Activated CD8-positive, alpha-beta memory T cell treated with anti-CD3 and anti-CD28 coated beads, Interleukin-2, amount 10 ng/mL, durations not matched to agents 7 days and 5 days (primary cell): ENCODE measurements at places on chromosomes 2 and 18. TPM values are rescaled to one million over a fixed set of nuclear protein-coding genes. Genes with fewer than 3 reads are reported as not detected.
A peak's percentile ranks its signal among the peaks of the same experiment; 100 is the strongest.

DNA sequence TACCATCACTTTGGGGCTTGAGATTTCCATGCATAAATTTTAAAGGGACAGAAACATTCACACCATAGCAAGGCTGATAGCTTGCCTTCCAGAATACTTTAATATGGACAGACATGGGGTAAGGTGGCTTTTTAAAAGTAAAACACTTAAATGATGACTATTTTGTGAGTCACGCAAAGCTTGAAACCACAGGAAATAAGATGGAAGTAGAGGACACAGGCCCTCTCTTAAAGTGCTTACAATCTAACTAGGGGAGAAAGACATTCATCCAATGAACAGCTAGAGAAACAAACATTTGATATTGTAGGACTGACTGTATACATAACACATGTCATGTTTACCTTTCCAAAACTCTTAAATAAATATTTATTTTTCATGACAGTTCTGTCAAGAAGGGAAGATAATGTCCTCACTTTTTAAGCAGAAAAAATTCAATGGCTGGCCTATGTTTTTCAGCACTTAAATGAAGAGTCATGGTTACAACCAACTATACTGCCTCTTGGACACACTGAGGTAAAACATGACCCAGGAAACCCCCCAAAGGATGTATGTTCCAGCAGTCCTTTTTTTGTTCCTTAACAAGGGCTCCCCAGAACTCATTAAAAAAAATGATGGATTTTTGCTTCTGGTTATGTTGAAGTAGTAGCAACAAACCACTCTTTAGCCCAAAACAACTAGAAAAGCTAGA is 120.0 kb upstream of the RBMS1 start:
- peaks cover 11% of the 10 kb centered on the region for H3K27me3 ChIP-seq
- no peak for DNase-seq
- peaks cover 4% of the 10 kb centered on the region for H3K4me1 ChIP-seq
- no peak overlapping the region for H3K4me3 ChIP-seq
- no peak overlapping the region for H3K27ac ChIP-seq

- H3K27ac ChIP-seq: no peak overlapping the region
- no peaks in the 10 kb centered on the region for H3K36me3 ChIP-seq
Observed at GRCh38 chr18:24414349-24415003, 12.0 kb upstream of the IMPACT start.

- peak; percentile 76 for DNase-seq
- peaks cover 3% of the 10 kb centered on the region for H3K27me3 ChIP-seq
- peaks cover 3% of the 10 kb centered on the region for H3K4me1 ChIP-seq
- no peak overlapping the region for H3K4me3 ChIP-seq
- H3K27ac ChIP-seq: peak overlapping the region; percentile 33
Observed at GRCh38 chr2:37389989-37390765, 45.7 kb downstream of the QPCT start.

DNA sequence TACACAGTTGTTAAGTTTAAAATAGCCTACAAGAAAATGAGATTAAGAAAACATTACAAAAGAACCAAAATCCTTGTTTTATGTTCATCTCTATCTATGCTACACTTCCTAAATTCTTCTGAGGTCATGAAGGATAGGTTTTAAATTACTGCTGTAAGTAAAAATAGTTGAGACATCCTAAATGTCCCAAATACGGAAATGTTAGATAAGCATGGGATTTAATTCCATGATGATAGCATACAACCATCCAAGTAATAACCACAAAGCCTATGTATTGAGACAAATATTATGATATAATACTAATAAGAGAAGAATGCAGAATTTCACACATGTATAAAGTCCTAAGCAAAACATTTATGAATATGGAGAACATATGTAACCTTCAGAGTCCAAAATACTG is 34.1 kb downstream of the PIEZO2 start:
- H3K4me3 ChIP-seq: no peak overlapping the region
- no peaks in the 10 kb centered on the region for H3K4me1 ChIP-seq
- H3K27ac ChIP-seq: no peak overlapping the region
- DNase-seq: no peak

VWA3B gene
- not detected for total RNA-seq

GRCh38 chr2:98233941-98234340 is 112.3 kb upstream of the CNGA3 start:
- H3K27me3 ChIP-seq: peaks cover 38% of the 10 kb centered on the region
- H3K36me3 ChIP-seq: no peaks in the 10 kb centered on the region
- H3K4me3 ChIP-seq: no peak overlapping the region
- no peak for DNase-seq

ZNF2 gene
- total RNA-seq: 5.2 TPM

- no peak overlapping the region for H3K4me3 ChIP-seq
- peaks cover 3% of the 10 kb centered on the region for H3K4me1 ChIP-seq
- H3K36me3 ChIP-seq: no peaks in the 10 kb centered on the region
- H3K27me3 ChIP-seq: no peaks in the 10 kb centered on the region
- no peak overlapping the region for H3K27ac ChIP-seq
- DNase-seq: no peak
Observed at GRCh38 chr2:187580462-187581124, 26.4 kb upstream of the TFPI start.

GRCh38 chr18:47912794-47913585 is 17.5 kb downstream of the SMAD2 start:
- H3K27ac ChIP-seq: peak overlapping the region; percentile 76
- H3K36me3 ChIP-seq: peaks cover 29% of the 10 kb centered on the region
- H3K27me3 ChIP-seq: no peaks in the 10 kb centered on the region
- peaks cover 73% of the 10 kb centered on the region for H3K4me1 ChIP-seq
- H3K4me3 ChIP-seq: no peak overlapping the region

GRCh38 chr18:35868915-35869314 is 103.6 kb upstream of the RMP24 start:
- no peak overlapping the region for H3K4me3 ChIP-seq
- H3K27ac ChIP-seq: no peak overlapping the region
- H3K4me1 ChIP-seq: no peaks in the 10 kb centered on the region
- peaks cover 21% of the 10 kb centered on the region for H3K27me3 ChIP-seq
- H3K36me3 ChIP-seq: no peaks in the 10 kb centered on the region

- DNase-seq: no peak
- no peaks in the 10 kb centered on the region for H3K36me3 ChIP-seq
- H3K27me3 ChIP-seq: peaks cover 5% of the 10 kb centered on the region
- H3K4me1 ChIP-seq: no peaks in the 10 kb centered on the region
Observed at GRCh38 chr2:149552226-149552625, 35.3 kb downstream of the MMADHC start.

ARHGEF33 gene
- 0.59 TPM for total RNA-seq

PROKR1 gene
- not detected for total RNA-seq

DNA sequence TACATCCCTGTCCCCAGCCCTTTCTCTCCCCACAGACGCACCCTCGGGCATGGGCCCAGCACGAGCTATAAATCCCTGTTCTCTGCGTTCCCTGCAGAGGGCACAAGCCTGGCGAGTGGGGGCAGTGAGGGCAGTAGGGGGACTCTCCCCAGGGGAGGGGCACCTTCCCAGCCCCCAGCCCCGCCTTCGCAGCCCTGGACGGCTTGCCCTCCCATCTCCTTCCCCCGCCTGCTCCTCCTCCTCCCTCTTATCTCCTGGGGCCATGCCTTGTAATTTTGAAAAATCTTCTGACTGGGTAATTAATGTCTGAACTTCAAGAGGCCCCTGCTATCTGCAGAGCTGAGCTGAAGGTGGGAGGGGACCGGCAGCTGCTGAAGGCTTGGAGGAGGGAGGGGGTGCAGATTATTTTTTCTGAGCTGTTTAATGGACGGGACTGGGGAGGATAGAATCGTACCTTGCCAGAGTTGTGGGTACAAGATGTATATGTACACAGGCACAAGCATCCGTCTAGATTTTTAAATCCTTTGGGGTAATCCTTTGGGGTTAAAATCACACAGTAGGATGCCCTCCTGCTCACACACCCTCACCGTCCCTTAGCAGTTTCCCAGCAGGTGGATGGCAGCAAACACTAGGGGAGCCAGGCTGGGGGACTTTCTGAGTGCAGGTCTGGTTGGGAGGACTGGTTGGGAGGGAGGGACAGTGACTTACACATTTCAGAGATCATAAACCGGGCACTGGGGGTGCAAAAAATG is 121.9 kb downstream of the SMAD7 start:
- no peaks in the 10 kb centered on the region for H3K27me3 ChIP-seq
- H3K27ac ChIP-seq: no peak overlapping the region
- peaks cover 4% of the 10 kb centered on the region for H3K36me3 ChIP-seq
- no peak overlapping the region for H3K4me3 ChIP-seq
- H3K4me1 ChIP-seq: peaks cover 29% of the 10 kb centered on the region

DNA sequence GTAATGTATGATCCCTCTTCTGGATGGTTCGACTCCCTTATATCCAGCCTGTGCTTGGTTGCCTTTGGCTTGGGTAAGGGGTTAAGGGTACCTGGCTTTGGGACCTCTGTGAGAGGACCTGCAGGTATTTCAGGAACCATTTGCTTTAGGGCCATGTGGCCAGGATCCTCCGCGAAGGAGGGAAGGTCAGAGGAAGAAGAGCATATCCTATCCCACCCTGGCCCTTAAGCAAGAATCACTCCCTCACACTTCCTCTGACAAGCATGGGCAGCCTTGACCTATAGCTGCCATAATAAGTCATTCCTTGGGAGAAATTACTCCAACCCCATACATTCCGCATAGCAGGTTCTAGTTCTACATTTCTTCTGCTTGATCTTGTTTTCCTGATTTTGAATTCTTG is 59.1 kb upstream of the TXNDC2 start:
- no peak for DNase-seq
- no peaks in the 10 kb centered on the region for H3K36me3 ChIP-seq
- H3K4me3 ChIP-seq: no peak overlapping the region
- no peak overlapping the region for H3K27ac ChIP-seq
- H3K27me3 ChIP-seq: peaks cover 20% of the 10 kb centered on the region

DNA sequence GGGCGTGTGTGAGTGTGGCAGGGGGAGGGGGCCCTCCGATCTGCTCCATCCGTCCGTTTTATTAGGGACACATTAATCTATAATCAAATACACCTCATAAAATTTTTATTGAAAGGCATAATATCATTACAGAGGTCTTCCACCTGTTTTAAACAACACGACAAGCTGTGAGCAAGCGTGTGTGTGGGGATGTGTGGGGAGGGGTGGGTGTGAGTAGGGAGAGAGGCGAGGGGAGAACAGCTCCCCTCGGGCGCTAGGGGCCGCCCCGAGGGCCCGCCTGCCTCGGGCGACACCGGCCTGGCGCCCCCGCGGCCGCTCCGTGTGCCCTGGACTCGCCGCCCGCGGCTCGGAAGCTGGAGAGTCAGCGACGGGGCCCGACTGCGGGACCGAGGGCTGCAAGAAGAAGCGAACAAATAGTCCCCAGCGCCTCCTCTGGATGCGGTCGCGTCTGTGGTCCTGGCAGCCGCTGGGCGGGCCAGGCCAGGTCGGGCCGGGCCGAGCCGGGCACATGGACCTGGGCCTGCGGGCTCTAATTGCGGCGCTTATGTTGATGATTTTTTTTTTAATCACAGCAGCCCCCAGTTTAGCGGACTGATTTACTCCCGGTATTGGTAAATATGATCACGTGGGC is 352 bp upstream of the HOXD9 start:
- peaks cover 91% of the 10 kb centered on the region for H3K27me3 ChIP-seq
- H3K27ac ChIP-seq: no peak overlapping the region
- H3K36me3 ChIP-seq: no peaks in the 10 kb centered on the region
- H3K4me1 ChIP-seq: peaks cover 4% of the 10 kb centered on the region
- H3K4me3 ChIP-seq: no peak overlapping the region

GREB1 gene
- 0.91 TPM for total RNA-seq

DNA sequence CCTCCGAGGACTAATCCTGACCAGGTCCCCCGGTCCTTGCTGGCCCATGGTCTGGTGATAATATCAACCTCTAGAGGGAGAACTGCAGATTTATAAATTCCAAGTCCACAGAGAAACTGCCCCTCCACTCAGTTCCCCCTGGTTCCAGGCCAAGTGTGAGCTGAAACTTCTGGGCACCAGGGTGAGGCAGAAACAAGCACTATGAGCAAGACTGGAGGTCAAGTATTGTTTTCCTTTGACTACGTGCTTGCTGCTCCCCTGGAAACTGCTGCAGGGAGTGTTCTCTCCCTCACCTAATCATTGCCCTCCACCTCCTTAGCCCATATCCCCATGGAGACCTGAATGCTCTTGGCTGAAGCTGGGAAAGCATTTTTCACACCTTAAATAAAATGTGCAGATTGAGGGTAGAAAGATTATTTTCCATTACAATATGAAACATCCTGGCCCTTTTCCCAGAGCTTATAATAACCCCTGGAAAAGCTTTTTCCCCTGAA is 135.2 kb downstream of the RDH14 start:
- no peak overlapping the region for H3K4me3 ChIP-seq
- DNase-seq: no peak
- H3K36me3 ChIP-seq: no peaks in the 10 kb centered on the region

DNA sequence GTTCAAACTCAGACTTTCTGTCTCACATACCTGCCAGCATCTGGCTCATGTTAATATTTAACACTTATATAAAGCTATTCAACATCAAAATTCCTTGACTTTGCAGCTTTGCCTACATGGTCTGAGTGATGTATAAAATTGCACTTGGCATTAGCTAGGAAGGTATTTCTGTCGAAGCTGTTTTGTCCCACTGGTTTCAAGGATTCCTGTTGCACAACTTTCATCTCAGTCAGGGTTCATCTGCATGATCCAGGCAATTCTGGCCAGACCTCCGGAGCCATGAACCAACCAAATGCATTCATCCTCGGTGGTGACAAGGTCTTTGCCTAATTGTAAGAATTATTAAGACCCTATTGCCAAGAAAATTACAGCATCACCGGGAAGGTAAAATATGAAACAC is 185.4 kb downstream of the ZEB2 start:
- no peak for DNase-seq
- H3K4me1 ChIP-seq: peaks cover 23% of the 10 kb centered on the region
- H3K27me3 ChIP-seq: no peaks in the 10 kb centered on the region
- H3K4me3 ChIP-seq: no peak overlapping the region
- H3K27ac ChIP-seq: no peak overlapping the region

DNA sequence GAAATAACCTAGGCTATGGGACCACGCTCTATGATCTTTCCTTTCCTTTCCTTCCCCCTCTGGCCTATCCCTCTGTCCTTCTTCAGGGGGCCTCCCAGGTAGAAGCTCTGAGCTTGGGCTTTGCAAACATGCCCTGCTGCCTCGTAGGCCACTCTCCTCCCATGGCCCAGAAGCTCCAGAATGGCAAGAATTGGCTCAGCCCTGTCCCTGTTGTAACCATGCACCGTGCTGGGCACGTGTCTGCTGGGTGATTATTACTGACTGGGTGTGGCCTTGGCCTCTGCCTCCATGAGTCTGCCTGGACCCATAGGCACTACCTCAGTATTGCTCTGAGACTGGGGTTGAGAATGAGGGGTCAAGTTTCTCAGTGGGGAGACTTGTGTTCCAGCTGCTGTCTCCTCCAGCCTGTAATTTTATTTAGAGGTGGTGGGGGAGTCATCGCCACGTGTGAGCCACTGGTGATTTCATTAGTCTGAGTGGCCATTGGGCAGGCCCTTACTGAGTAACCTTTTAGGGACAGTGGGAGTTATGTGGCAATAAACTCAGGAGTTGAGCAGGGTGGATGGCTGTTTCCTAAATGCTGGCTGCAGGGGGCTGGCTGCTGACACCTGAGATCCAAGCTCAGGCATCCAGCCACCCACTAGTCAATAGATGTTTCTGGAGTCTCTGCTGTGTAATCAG is 157.9 kb downstream of the CLIP4 start:
- no peaks in the 10 kb centered on the region for H3K4me1 ChIP-seq
- H3K36me3 ChIP-seq: no peaks in the 10 kb centered on the region
- H3K27ac ChIP-seq: no peak overlapping the region
- no peak overlapping the region for H3K4me3 ChIP-seq
- DNase-seq: no peak
- peaks cover 36% of the 10 kb centered on the region for H3K27me3 ChIP-seq

CXCR4 gene
- 160 TPM for total RNA-seq

- H3K27ac ChIP-seq: no peak overlapping the region
- H3K4me3 ChIP-seq: no peak overlapping the region
- DNase-seq: no peak
- H3K36me3 ChIP-seq: no peaks in the 10 kb centered on the region
Observed at GRCh38 chr2:48724278-48724677, 31.2 kb downstream of the LHCGR start.

KCNE4 gene
- not detected for total RNA-seq
